Erythroblast (primary cell): ENCODE measurements at places on chromosomes 12 and 14.

GRCh38 chr12:124457287-124458219, 109.9 kb downstream of the NCOR2 start:
- DNase-seq, result peak; percentile 65

DNA sequence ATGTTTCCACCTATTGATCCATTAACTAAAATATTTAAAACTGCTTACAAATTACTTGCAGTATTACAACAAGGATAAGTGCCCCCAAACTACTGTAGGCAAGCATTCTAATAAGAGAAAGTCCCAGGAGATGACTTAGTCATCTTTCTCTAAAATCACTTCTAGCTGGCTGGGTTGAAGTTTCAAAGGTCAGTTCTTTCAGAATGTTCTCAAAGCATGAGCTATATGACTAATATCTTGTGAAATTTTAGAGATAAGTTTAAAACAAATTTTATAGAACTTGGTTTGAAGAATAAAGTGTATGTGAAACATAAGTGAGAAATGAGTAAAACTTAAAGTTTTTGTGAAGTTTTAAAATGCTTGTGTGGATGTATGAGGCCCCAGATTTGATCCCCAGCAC, 24.3 kb upstream of the OR6J1 start:
- no peak for DNase-seq

- no peak for DNase-seq
Measured at GRCh38 chr12:132318618-132319033, 10.8 kb downstream of the GALNT9 start.

GRCh38 chr12:58995666-58996363, 75.5 kb upstream of the LRIG3 start:
- DNase-seq, result no peak

GRCh38 chr12:78881685-78882084, 17.1 kb downstream of the SYT1 start:
- DNase-seq, result no peak

GRCh38 chr12:124006085-124006845, 33.2 kb downstream of the ZNF664 start:
- no peak for DNase-seq

- DNase-seq, result no peak
Measured at GRCh38 chr12:115035535-115036107, 351.6 kb upstream of the TBX3 start.
